ENCODE measurements at places on chromosomes 7 and 10. TPM values are rescaled to one million over a fixed set of nuclear protein-coding genes. Genes with fewer than 3 reads are reported as not detected.

DNA sequence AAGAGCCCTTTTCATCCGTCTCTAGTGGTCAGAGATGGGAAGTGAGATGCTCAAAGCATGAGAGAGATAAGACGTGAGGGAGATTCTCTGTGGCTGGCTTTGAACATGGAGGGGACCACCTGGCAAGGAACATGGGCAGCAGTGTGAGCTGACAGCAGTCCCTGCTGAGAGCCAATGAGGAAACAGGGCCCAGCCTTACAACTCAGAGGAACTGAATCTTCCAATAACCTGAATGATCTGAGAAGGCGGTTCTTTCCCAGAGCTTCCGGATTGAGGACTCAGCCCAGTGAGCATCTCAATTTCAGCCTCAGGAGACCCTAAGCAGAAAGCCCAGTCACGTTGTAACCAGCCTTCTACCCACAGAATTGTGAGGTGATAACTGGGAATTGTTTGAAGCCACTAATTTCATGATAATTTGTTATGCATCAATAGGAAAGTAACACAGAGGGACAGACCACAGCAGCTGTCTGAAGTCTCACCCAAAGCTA, 33.9 kb upstream of the IKZF1 start:
- DNase-seq: no peak

- no peak for DNase-seq
Observed at GRCh38 chr7:30682212-30683083, at the start of gene CRHR2. Gene CRHR2, minus strand, starts transcription at chr7:30682456. Its CDS starts 176 bp downstream, at chr7:30682280.

DNA sequence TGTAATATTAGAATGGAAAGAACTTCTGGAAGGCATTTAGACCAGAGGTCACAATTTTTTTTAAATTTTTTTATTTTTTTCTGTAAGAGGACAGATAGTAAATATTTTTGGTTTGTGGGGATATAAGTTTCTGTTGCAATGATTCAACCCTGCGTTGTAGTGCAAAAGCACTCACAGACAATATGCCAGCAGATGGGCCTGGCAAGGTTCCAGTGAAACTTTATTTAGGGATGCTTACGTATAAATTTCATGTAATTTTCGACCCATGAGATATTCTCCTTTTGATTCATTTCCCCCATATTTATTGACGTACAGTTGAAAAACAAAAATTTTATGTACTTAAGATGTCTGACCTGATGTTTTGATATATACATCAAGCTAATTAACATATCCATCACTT, 72.8 kb upstream of the NMT2 start:
- DNase-seq: no peak

- no peak for DNase-seq
Observed at GRCh38 chr10:15254808-15255648, 86.5 kb upstream of the NMT2 start.

DNA sequence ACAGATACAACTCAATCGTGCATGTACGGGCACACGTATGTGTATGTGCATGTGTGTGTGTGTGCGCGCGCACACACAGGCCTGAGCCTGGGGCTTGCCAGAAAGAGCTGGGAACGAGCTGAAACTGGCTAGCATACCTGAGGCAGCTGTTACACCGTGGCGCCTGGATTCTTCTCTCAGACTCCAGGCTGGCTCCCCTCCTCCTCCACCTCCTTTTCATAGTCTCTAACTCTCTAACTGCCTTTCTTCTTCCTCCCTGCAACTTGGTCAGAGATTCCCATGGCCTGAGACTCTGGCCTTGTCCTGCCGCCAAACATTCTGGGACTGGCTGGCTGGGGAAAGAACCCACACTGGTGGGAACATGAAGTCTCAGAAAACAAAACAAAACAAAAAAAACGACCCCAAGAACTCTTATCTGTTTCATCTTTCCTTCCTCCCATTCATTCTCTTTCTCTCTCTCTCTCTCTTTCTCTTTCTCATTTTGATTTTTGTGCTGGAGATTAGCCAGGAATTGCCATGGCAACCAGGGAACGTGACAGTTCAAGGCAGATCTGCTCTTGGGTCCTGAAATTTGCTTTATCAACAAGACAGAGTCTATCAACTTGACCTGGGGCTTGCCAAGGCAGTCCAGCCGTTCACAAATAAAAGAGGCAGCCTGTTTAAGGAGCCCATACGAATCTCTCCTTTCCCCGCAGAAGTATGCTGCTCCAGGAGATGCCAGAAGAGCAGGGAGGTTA, 76.8 kb upstream of the SEM1 start:
- no peak for DNase-seq

GRCh38 chr10:60798031-60798430, 19.8 kb downstream of the CDK1 start:
- no peak for DNase-seq

DNA sequence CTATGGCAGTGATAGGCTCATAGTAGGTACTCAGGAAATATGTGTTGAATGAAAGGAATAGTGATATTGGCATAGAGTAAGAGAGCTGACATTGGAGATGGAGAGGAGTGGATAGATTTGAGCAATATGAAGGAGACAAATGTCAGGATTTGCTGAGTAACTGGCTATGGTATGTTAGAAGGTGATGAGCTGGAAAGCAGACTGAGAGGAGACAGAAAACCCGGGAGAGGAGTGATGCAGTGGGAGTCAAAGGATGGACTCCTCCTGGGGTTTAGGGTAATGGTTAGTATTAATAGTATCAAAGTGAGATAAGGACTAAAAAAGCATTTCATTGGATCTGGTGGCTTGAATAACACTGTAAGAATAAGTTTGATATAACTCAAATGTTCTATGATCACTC, 64.8 kb downstream of the CD36 start:
- DNase-seq: no peak

DNA sequence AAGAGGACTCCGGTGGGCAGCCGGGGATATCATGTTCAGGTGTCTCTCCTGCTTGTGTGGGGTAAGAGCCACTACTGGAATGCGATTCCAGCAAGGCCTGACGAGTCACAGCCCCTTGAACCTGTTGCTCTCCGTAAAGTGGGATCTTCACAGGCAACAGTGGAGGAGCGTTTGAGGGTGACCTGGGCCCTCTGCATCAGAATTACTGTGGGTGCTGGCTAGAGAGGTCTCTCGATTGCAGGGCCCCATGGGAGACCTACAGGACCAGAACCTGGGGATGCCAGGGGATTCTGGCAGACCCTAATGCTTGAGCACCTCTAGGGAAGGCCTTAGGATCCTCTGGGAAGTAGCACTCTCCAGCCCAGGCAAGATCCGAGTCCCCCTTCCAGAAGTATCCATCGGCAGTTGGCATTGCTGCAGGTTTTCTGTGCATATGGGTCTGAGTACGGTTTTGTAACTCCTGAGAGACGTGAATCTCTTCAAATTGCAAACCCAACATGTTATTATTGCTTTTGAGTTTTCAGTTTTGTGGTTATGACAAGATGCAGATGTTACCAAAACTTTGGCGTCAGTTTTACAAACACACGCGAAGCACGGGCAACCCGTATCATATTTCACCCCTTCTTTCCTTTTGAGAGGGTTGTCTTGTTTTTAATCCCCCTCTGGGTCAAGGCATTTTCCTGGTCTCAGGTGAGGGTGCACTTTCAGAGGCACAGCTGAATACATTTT, 4.6 kb downstream of the MGMT start:
- peak; percentile 80 for DNase-seq

GRCh38 chr10:84534168-84534567, 205.8 kb downstream of the CCSER2 start:
- no peak for DNase-seq

GRCh38 chr7:158424011-158424410, 163.6 kb downstream of the PTPRN2 start:
- DNase-seq: no peak

- DNase-seq: no peak
Observed at GRCh38 chr7:5363729-5364128, 59.9 kb downstream of the TNRC18 start.

DNA sequence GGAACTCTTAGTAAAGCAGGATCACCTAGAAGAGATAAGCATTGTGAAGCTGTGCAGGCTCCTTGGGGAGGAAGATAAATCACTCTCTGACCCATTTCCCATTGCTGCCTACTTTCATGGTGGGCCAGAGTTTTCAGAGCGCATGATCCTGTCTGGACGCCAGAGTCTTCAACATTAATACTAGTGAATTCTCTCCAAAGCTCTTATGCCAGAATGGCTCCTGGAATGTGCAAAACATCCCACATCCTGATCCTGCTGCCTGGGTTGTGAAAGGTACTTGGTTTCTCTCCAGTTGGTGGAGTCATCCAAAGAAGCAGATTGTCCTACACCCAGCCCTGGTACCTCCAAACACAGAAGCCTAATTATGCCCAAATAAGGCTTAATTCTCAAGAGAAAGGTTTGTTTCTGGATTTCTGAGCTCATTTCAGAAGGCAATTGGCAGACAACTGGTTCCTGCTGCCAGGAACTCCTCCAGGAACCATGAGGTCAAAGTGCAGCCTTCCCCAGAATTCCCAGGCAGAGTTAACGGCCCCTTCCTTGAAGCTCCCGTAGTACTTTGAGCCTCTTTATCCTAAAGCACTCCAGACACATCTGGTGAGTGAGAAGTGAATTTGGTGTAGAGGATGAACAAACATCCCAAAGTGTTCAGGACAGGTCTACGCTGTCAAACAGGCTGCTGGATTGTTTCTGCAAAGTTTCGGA, 495.2 kb downstream of the PLXNA4 start:
- DNase-seq: no peak

Gene ATOH7
- total RNA-seq: not detected

All from esophagus muscularis mucosa (tissue), 4 donors.